Uterine smooth muscle cell (primary cell): ENCODE measurements at places on chromosomes 3 and 15. TPM values are rescaled to one million over a fixed set of nuclear protein-coding genes. Genes with fewer than 3 reads are reported as not detected.

The CCDC39 gene
- 0.12 TPM in 1 of 2 replicates, not detected in the other for total RNA-seq

The TLR9 gene
- total RNA-seq, result under 0.01 TPM in 1 of 2 replicates, not detected in the other

The RTP3 gene
- not detected in 2 replicates for total RNA-seq

The RBP2 gene
- total RNA-seq, result not detected in 2 replicates

The SNX33 gene
- total RNA-seq, result 9.6 and 11.2 TPM in 2 replicates

The TRPM1 gene
- total RNA-seq, result not detected in 2 replicates

The KCNMB2 gene
- total RNA-seq, result 0.87 TPM in 1 of 2 replicates, not detected in the other

The GATM gene
- total RNA-seq, result 0.25 and 0.44 TPM in 2 replicates
